ENCODE measurements at places on chromosomes 2 and 18.

GRCh38 chr18:34509879-34510586, 200.1 kb upstream of the DTNA start:
- DNase-seq = no peak

GRCh38 chr2:241560883-241561474, 2.4 kb downstream of the BOK start:
- DNase-seq = no peak

DNA sequence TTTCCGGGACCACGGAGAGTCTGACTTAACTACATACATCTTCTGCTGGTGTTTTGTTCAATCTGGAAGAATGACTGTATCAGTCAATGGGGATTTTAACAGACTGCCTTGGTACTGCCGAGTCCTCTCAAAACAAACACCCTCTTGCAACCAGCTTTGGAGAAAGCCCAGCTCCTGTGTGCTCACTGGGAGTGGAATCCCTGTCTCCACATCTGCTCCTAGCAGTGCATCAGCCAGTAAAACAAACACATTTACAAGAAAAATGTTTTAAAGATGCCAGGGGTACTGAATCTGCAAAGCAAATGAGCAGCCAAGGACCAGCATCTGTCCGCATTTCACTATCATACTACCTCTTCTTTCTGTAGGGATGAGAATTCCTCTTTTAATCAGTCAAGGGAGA, 23.1 kb downstream of the ICOS start:
- DNase-seq = no peak

GRCh38 chr18:54774423-54774822, 53.9 kb upstream of the RAB27B start:
- DNase-seq = no peak

DNA sequence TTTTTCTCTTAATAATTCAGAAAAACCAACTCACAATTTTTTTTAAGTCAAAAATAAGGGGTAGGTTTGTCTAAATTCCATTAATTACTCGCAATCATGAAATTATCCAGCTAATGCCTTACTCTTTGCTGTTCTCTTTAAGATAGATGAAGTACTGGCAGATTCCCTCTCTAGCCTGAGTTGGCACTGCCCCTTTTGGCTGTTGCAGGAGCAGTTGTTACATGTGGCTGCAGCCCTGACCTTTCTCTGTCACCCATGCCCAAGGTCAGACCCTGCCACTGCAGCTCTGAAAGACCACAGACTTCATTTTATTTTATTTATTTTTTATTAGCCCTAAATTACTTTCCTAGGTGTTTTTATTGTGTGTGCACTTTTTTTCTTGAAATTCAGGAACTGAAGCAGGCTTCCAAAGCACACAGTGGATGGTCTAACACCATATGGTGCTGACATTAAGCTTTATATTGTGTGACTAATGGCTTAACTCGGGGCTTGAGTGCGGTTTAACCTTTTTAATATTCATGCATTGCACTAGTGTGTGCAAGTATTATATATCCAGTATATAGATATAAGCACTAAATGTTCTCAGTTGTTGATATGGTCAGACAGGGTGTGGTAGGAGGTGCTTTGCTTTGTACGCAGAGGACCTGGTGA, 313.0 kb downstream of the CDH2 start:
- DNase-seq = no peak

GRCh38 chr2:187187519-187187918, 260.5 kb downstream of the CALCRL start:
- DNase-seq = no peak

- no peak for DNase-seq
These were observed 80.9 kb downstream of the SP100 start for GRCh38 chr2:230496891-230497290.

GRCh38 chr2:238971318-238972145, 123.6 kb downstream of the TWIST2 start:
- no peak for DNase-seq

GRCh38 chr18:24762511-24762910, 302.1 kb downstream of the HRH4 start:
- no peak for DNase-seq

GRCh38 chr18:23871410-23871809, 143.1 kb upstream of the TTC39C start:
- DNase-seq = no peak

GRCh38 chr2:214322662-214323061, 88.2 kb upstream of the VWC2L start:
- no peak for DNase-seq

GRCh38 chr2:179932786-179933185, 71.4 kb upstream of the ZNF385B start:
- DNase-seq = no peak

DNA sequence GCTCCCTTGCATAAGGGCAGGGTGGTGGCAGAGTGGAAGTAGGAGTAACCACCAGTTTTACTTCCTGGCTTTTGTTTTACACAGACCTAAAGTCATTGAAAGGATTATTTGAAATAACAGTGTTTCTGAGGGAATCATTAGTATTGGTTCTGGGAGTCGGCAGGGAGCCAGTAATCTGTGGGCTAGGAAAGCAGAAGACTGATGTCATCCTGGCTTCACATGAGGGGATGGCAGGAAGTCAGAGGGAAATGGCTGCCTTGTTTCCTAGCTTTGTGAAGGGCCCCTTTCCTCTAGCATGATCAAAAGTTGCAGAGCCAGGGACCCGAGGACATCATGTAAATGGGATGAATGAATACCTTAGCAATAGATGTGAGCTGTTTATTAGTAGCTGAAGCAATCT, 792.6 kb downstream of the CPS1 start:
- no peak for DNase-seq

GRCh38 chr2:236871500-236872001, 214.1 kb upstream of the COPS8 start:
- no peak for DNase-seq

GRCh38 chr18:44709307-44710126, 28.8 kb downstream of the SETBP1 start:
- DNase-seq = no peak

DNA sequence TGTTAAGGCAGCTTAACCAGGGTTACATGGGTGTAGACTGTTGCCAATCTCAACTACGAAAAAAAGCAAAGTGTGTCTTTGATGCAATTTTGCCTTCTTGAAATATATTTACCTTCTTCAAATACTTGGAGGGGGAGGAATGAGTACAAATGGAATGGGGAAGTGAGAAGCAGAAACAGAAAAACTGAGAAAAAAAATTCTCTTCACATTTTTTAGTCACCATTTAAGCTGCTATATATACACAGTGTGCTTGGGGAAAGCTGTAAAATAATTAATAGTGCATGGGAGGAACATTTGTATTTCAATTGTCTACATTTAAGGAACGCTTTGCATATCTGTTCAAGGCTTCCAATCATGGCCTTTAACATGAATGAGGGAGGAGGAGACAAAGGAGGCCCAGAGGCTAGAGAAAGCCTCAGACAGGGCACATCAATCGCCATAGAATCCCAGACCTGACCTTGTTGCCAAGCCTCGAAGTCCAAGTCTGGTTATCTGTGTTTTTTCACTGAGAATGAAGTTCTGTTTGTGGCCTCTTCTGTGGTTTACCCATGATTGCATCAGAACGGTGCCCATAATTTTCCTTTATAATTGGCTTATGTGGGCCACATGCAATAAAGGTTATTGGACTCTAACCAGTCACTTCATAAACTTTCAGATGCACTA, 158.6 kb downstream of the PIK3C3 start:
- DNase-seq = no peak

DNA sequence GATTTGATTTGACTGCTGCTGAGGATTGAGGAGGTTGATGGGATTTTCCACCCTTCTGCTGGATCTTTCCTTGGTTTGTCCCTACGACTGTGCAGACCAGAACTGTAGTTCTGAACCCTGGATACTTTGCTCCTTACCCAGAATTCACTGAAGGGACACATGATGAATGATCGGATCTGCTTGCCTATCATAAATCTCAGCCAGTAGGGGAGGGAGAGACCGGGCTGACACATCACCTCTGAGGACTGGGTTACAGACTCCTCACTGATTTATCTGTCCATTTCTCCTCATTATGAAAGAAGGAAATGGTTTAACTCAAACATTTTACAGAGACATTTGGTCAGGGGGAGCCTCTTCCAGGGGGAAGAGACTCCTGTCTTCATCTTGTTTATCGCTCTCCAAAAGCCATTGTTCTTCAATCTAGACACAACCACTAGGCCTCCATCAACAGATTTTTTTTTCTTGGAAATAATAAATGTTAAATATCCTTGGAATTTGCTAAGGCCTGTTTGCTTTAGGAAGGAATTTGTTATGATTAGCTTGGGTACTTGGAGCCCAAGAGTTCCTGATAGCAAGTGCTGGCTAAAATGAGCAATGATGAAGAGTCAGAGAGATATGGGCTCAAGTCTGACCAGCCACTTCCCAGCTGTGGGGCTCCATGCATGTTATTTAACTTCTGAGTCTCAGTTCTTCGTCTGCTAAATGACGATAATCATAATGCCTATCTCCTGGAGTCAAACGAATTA, 925.5 kb downstream of the SLC4A3 start:
- no peak for DNase-seq

- DNase-seq = no peak
These were observed 241.3 kb downstream of the MREG start for GRCh38 chr2:215772003-215772402.

- no peak for DNase-seq
These were observed 179.1 kb upstream of the LYPD1 start for GRCh38 chr2:132849118-132849517.

DNA sequence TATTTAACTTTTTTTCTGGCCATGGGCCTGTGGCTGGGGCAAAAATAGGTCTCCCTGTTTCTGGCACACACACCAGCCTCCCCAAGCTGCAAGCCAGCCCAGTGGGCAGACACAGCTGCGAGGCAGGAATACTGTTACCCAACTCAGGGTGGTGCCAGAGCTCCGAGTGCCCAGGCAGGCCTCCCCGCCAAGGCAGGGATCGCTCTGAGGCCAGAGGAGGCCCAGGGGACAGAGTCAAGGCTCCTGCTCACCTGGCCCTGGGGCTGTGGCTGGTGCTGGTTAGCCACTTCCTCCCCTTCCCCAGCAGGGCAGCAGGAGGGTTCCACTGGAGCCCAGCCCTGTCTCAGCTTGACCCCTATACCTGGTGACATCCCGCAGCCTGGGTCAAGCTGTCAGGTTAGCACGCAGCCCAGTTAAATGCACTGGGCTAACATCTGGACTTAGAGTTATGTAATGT, 67.1 kb upstream of the EPAS1 start:
- no peak for DNase-seq

- DNase-seq = peak; percentile 51
These were observed 35.4 kb upstream of the EN1 start for GRCh38 chr2:118882693-118883336.

DNA sequence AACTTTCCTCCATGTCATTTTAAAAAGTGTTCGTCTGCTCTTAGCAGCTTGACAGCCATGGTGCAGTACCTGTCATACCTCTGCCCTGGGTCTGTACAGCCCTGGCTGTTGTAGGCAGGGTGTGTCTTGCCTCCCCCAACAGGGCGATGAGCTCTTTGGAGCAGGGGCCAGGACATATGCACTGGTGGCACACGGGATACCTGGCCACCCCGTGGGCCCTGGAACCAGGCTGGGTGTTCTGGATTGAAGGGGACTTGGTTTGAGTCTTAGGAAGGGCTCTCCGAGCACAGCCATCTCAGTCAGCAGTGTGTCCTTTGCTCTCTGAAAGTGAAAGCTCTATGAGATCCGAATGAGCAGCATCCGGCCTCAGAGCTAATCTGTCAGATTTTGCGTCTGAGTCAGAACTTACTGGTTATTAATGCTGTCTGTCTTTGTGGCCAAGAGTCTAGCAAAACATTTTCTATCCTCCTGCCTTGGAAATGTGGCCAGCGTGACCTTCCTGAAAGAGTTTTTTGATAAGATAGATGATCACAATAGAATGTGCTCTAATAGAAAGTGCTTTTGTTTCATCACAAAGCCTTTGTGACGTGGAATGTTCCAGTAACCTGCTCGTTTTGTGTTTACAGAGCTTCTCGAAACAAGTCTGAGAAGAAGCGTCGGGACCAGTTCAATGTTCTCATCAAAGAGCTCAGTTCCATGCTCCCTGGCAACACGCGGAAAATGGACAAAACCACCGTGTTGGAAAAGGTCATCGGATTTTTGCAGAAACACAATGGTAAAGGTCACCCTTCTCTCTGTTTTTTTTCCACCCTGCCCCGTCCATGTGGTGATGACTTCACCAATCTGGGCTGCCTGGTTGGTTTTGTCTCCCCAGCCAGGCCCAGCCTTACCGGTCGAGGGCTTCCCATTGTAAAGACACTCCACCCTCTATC, 77.3 kb upstream of the RPL31 start:
- DNase-seq = no peak

GRCh38 chr2:18792226-18792629, 202.9 kb upstream of the NT5C1B start:
- no peak for DNase-seq

DNA sequence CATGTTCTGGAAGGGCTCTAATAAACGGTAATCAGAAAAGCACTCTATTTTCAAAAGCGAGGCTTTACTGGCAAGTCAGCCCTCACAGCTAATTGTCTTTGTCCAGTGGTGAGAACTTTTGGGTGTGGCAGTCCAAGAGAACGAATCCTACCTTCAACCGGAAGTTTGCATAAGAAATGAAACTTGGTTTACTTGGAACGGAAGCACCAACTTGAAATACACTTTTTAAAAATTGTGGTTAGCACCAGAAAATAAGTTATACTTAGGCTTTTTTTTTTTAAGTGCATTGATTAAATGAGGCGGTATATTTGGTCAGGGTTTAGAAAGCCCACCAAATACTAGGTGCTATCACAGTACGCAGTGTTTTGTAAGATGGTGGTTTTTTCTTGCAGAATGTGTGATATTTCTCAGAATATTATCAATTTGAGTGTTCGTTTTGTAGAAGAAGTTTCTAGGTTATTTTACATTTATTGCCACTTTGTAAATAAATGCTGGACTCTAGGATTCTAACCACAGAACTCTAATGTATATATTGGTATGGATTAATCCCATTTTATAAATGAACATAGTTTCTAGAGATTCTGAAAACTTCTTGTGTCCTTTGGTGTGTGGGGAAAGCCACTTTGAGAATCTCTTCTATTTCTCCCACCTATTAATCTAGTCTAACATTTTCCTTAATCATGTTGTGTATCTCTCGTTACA, 1.2 kb downstream of the MYL12A start:
- no peak for DNase-seq

GRCh38 chr2:219210886-219211362, 4.3 kb downstream of the ZFAND2B start:
- DNase-seq = no peak

GRCh38 chr18:811182-811891, 705 bp downstream of the YES1 start:
- peak; percentile 6 for DNase-seq

- DNase-seq = no peak
These were observed 33.4 kb upstream of the OLA1 start for GRCh38 chr2:174281736-174282135.

GRCh38 chr2:62897187-62897827, 153.3 kb upstream of the OTX1 start:
- DNase-seq = no peak

GRCh38 chr2:171406044-171406443, 27.7 kb downstream of the METTL8 start:
- no peak for DNase-seq

- DNase-seq = no peak
These were observed 11.2 kb downstream of the SCG2 start for GRCh38 chr2:223590964-223591363.

GRCh38 chr2:222418739-222419138, 5.6 kb upstream of the SGPP2 start:
- DNase-seq = no peak

GRCh38 chr2:168632709-168633121, 169.7 kb upstream of the NOSTRIN start:
- no peak for DNase-seq

GRCh38 chr2:229118927-229119326, 152.2 kb downstream of the PID1 start:
- no peak for DNase-seq

- no peak for DNase-seq
These were observed 206.5 kb upstream of the SH3BP4 start for GRCh38 chr2:234745347-234745746.

- DNase-seq = no peak
These were observed 9.6 kb upstream of the ITPRIPL1 start for GRCh38 chr2:96315400-96316071.

Measured in activated T-cell treated with anti-CD3 and anti-CD28 coated beads for 48 hours (primary cell).